B cell (primary cell): ENCODE measurements at places on chromosomes 7 and 10. TPM values are rescaled to one million over a fixed set of nuclear protein-coding genes. Genes with fewer than 3 reads are reported as not detected.

SKIDA1 gene
- polyA plus RNA-seq, result 0.06 TPM in 1 of 2 replicates, not detected in the other

TMEM225B gene
- 0.61 and 0.95 TPM in 2 replicates for polyA plus RNA-seq

BET1 gene
- polyA plus RNA-seq, result 16.0 TPM in 2 replicates

ELN gene
- not detected in 2 replicates for polyA plus RNA-seq

ITPRID1 gene
- not detected in 2 replicates for polyA plus RNA-seq

- no peak for DNase-seq
Observed at GRCh38 chr7:149724661-149725425, 48.5 kb downstream of the ZNF467 start.

DNA sequence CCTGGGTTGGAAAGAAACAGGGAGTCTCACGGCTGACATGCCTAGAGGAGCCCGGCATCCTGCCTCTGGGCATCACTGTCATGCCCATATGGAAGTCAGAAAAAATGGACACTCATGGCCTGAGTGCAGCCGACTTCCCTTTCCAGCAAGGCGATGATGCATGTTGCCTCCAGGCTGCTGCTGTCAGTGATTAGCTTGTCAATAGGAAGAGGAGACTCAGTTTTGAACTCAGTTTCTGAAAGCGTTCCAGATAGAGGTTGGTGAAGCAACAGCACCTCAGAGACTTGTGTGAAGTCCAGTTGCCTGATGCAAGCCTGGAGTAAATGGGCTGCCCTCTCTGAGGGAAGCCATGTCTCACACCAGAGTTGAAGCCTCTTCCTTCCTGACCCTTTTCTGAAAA, 148.4 kb downstream of the TPST1 start:
- no peak for DNase-seq

GRCh38 chr10:69731698-69732097, 70.0 kb upstream of the COL13A1 start:
- no peak for DNase-seq
